ENCODE measurements at places on chromosomes 16 and 17.
A peak's percentile ranks its signal among the peaks of the same experiment; 100 is the strongest.

DNA sequence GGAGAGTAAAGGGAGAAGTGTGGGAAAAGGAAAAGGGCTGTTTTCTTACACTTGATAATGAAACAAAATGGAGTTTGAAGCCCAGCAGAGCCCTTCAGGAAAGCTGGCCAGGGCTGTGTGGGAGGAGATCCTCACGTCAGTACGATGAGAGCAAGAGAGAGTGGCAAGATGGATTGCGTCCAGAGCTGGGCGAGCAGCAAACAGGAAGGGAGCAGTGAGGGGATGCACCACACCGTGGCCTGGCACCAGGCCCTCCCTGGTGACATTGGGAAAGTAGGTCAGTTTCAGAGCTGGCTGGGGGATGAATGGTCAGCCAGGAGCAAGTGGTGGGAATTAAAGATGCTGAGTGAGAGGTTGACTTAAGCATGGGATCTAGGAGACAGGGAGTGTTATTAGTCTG, 273.6 kb downstream of the GRIN2A start:
- no peak for DNase-seq

DNA sequence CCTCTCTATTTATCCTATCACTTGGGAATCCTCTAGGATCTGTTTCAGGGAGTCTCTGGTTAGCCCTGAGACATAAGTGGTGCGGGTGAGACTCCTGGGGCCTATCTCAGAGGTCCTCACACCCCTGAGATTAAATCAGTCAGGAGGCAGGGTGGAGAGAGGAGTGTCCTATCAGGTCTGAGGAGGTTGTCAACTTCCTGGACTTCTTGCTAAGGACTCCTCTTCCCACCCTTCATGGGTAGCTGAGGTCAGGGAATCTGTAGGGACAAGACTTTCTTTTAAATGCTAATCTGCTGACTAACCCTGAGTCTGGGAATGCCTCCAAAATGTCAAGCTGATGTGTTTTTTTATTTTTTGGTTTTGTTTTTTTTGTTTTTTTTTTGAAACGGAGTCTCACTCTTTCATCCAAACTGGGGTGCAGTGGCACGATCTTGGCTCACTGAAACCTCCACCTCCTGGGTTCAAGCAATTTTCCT, 6.6 kb upstream of the ARMC5 start:
- DNase-seq: no peak

DNA sequence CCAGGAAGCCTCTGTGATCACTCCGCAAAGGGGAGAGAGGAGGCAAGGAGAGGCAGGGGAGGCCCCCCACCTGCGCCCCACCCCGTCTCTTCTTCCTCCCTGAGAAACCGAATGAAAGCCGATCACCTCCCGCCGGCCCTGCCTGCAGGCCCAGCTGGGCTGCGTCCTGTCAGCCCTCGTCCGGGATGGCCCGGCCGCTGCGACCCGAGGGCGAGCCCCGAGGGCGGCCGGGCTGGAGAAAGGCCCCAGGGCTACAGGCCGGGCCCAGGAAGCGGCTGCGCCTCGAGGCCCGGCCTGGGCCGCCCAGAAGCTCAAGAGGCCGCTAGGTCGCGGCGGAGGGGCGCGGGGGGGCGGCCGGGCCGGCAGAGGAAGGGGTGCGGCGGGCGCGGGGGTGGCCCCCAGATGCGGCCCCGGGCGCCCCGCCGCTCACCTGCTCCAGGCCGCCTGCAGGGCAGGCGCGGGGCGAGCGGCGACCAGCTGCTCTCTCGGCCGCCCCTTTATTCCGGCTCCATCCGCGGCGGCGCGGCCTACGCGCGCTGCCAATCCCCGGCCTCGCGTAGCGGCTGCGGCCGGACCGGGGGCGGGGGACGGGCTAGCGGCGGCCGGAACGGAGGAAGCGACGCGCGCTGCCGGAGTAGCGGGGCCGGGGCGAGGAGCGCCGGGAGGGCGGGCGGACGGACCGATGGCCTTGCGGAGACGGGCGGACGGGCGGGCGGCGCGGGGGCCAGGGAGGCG, at the start of gene ZNF319:
TSS of gene ZNF319 (minus strand) at position 702 of the 735 bp plus-strand sequence. CDS start 2,407 bp downstream, outside the sequence.
- DNase-seq: no peak

GRCh38 chr17:3603119-3603869, 5.9 kb downstream of the TRPV1 start:
- DNase-seq: no peak

- no peak for DNase-seq
Measured at GRCh38 chr17:79950751-79951150, 84.9 kb downstream of the TBC1D16 start.

- no peak for DNase-seq
Measured at GRCh38 chr16:24478401-24478800, 61.0 kb upstream of the RBBP6 start.

- no peak for DNase-seq
Measured at GRCh38 chr17:18218756-18219415, 6.5 kb upstream of the LLGL1 start.

DNA sequence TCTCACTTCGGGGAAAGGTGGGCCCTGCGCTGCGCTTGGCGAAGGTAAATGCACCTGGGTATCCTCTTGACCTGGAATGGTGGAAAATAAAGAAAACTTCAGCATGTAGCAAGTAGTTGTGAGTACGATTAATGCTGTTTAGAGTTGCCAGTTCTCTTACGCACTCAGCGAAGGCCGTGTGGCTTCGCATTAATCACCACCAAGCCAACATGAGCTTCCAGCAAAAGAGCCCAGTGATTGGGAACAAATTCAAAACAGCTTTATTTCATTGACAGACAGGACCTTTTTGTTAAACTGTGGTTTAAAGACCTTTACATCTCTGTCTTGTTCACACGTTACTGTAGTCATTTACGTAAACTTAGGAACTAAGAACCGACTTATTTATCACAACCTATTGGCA, 531.4 kb downstream of the MAF start:
- no peak for DNase-seq

- peak; percentile 50 for DNase-seq
Measured at GRCh38 chr17:57999496-58000017, 7.5 kb downstream of the SRSF1 start.

GRCh38 chr17:76000016-76000754, 470 bp upstream of the CDK3 start:
- DNase-seq: no peak

DNA sequence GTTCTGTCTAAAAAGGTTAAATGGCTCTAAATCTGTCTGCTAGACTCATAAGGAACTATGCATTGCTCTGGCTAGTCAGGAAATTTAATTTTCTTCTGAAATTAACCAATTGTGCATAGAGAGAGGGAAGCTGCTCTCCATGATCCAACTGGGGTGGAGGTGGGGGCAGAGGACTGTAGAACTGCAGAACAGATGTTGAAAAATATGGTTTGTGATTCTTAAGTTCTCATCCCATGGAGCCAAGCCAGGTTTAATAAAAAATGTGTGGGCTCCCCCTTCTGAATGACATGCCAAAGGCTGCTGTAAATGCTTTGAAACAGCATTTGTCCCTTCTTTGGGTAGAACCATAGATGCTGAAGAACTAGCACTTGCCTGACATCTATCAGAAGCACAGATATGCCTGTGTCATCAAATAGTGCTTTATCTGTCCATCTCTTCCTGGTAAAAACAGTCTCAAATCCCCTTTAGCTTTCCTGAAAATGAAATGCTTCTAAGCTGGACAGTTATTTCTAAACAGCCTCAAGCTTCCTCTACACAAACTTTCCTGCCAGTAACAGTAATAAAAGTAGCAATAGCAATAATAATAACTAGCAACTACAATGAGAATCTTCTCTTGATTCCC, 221.4 kb downstream of the CDH8 start:
- no peak for DNase-seq

DNA sequence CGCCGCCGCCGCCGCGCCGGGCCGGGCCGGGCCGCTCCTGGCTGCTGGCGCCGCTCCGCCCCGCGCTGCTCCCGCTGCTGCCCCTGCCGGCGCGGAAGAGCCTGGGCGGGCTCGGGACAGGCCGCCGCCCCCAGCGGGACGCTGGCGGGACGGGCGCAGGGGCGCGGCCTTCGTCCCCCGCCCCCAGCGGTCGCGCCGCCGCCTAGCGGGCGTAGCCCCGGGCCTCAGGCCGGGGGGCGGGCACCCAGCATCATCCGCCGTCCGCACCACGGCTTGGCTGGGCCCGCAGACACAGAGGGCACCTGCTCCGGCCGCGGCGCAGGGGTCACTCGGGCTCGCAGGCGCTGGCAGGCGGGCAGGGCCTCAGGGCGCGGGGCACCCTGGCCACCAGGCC, at the start of gene AMFR:
TSS of gene AMFR (minus strand) at position 107 of the 394 bp plus-strand sequence. CDS start 218 bp downstream, outside the sequence.
- DNase-seq: no peak

DNA sequence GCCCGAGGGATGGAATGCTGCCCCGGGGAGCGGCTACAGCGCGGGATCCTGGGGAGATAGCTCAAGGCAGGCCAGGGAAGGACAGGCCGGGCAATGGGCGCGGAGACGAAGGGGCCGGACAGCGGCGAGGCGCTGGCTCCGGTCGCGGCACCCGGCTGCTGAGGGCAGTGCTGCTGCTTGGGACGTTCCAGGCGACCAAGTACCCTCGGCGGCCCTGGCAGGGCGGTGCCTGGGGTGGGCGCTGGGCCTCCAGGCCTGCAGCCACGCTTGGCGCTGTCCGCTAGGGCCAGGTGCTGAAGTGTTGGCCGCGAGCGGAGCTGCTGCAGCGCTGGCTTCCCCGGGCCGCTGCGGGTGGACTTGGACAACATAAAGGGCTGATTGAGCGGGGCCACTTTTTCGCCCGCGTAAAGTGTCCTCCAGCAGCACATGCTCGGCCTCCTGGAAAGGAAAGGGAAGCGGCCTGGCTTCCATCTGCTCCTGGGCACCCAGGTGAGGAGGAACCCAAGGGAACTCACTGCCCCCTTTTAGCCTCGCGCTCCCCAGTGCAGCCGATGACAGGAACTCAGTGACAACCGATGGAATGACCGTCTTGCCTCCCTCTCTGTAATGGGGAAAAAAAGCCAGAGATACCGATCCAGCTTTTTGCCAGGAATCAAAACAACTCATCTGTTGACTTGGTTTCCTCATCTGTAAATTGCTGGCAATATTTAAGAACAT, 23.7 kb downstream of the CLEC3A start:
- DNase-seq: no peak

GRCh38 chr17:80959330-80960036, 32.2 kb upstream of the CHMP6 start:
- DNase-seq: no peak

GRCh38 chr16:69396187-69397061, 10.6 kb upstream of the TERF2 start:
- DNase-seq: peak; percentile 22

- no peak for DNase-seq
Measured at GRCh38 chr16:87138316-87138715, 178.9 kb downstream of the C16orf95 start.

DNA sequence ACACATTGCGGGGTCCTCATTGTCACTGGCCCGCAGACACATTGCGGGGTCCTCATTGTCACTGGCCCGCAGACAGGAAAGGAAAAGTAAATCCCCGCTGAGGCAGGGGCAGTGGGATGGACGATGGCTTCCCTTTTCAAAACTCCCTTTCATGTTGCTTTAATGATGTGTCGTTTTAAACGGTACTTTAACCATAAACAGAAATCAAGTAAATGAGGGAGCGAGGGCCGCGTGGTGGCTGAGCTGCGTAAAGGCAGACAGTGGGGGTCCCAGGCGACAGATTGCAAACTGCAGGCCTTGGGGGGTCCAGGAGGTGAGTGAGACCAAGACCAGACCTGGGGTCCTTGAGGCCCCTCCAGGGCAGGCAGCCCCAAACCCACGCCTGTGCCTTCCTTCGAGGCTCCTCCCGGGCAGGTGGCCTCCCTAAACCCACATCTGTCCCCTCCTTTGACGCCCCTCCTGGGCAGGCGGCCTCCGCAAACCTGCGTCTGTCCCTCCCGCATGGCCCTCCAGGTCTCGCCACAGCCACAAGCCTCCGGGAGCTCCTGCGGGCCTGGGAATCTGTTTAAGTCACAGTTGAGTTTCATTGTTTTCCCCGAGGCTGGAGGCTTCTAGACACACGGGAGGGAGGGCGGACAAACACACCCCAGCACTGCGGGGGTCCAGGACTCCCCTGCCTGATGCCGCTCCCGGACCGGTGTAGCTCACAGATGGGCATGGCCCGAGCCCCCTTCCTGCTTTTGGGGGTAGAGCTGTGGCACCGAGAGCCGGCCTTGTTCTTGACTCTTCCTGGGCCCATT, 7.3 kb downstream of the PIEZO1 start:
- no peak for DNase-seq

GRCh38 chr17:77185137-77185536, 44.4 kb downstream of the SEC14L1 start:
- no peak for DNase-seq

DNA sequence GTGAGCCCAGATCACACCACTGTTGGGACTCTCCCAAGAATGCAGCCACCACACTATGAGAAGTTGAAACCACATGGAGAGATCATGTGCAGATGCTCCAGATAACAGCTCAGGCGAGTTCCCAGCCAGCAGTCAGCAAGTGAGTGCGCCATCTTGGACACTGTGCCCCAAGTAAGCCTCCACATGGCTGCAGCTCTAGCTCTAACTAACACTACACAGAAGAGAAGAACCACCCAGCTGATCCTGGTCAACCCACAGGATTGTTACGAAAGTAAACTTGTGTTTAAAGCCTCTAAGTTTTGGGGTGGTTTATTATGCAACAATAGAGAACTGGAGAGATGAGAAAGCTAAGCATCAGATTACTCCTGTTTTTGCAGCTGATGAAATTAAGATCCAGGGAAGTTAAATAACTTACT, 25.8 kb downstream of the SLC38A7 start:
- DNase-seq: no peak

GRCh38 chr17:60540460-60540859, 14.4 kb upstream of the APPBP2 start:
- no peak for DNase-seq

DNA sequence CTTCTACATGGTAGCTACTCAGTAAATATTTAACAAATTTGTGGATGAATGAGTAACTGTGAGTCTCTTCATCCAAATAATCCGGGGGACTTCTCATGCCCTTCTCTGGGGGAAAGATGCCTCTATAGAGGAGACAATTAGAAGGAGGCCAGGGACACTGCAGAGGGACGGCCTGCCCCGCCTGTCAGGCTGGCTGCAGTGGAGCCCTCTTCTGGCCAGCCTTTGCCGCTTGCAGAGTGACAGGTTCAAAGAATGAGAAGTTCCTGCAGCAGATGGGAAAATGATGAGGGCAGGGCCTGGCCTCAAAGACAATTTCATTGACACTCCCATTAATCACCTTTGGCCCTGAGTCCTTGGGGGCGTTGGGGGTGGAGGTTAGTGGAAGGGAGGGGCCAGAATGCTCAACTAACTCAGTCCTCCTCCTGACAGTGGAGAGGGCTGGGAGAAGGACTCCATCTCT, 339.0 kb downstream of the MAF start:
- no peak for DNase-seq

DNA sequence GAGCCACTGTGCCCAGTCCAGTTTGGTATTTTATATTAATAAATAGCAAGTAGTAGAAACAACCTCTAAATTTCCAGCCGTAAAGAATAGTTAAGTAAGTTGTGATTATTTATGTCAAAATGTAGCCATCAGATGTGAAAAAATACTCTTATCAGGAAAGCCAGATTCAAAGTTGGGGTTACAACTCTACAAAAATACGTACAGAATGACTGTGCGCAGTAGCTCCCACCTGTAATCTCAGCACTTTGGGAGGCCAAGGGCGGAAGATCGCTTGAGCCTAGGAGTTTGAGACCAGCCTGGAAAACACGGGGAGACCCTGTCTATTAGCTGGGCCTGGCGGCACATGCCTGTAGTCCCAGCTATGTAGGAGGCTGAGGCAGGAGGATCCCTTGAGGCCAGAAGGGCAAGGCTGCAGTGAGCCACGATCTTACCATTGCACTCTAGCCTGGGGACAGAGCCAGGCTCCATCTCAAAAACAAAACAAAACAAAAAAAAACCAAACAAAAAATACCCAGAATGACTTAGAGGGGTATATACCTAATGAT, 1.7 kb downstream of the PDP2 start:
- no peak for DNase-seq

GRCh38 chr17:77697480-77698400, 260.8 kb upstream of the TNRC6C start:
- no peak for DNase-seq
